Umbilical cord (tissue), 2 donors: ENCODE measurements at places on chromosomes 4 and X. TPM values are rescaled to one million over a fixed set of nuclear protein-coding genes. Genes with fewer than 3 reads are reported as not detected.

Gene SOWAHB
- total RNA-seq: 7.2 TPM

Gene RTL5
- 5.1 TPM for total RNA-seq

Gene ITGB1BP2
- total RNA-seq: 33.2 TPM

Gene LUZP4
- 5.1 TPM for total RNA-seq

Gene PGAM4
- total RNA-seq: not detected

Gene POU4F2
- 5.3 TPM for total RNA-seq

Gene NPY2R
- 1.4 TPM for total RNA-seq

Gene RAB41
- not detected for total RNA-seq

Gene PIM2
- 7.9 TPM for total RNA-seq

Gene CDS1
- total RNA-seq: 1.7 TPM

Gene ADAM29
- 6.3 TPM for total RNA-seq

DNA sequence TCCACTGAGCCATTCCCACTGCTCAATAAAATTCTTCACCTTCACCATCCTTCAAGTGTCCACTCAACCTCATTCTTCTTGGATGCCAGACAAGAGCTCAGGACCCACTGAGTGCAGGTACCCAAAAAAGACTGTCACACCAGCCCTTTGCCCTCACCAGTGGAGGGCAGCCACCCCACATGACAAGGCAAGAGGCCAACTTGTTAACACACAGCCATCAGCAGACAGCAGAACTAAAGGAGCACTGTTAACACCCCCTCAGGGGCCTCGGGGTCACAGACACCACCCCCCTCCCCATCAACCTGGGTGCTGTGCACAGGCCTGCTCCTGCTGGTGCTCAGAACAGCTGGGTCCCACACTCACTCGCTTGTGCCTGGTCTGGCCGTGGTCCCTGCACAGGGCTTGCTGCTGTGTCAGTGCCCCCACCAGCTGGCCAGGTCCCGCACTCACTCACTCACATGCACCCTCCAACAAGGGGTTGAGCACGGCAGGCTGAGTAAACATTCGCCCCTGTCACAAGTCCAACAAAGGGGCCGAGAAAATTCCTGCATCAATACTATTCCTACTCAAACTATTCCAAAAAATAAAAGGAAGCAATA is 54.1 kb downstream of the ATRX start:
- DNase-seq: no peak

DNA sequence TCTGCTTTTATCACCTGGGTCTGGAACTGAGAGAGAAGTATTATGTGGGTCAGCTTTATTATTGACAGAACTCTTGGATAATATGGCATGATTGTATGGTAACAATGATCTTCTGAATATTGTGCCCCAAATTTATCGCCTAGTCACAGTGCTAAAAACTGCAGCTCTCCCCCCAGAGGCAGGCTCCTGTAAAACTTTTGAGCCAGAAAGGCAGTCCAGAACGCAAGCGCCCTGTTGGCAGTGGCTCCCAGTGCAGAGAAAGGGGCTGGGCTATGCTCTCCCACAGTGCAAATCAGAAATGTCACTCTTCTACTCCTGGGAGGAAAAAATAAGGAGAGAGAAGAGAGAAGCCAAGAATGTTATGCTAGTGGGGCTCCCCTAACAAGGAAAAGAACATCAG is 50.5 kb downstream of the HELT start:
- DNase-seq: no peak

GRCh38 chr4:118826723-118827444 is 9.0 kb downstream of the SEC24D start:
- DNase-seq: no peak

DNA sequence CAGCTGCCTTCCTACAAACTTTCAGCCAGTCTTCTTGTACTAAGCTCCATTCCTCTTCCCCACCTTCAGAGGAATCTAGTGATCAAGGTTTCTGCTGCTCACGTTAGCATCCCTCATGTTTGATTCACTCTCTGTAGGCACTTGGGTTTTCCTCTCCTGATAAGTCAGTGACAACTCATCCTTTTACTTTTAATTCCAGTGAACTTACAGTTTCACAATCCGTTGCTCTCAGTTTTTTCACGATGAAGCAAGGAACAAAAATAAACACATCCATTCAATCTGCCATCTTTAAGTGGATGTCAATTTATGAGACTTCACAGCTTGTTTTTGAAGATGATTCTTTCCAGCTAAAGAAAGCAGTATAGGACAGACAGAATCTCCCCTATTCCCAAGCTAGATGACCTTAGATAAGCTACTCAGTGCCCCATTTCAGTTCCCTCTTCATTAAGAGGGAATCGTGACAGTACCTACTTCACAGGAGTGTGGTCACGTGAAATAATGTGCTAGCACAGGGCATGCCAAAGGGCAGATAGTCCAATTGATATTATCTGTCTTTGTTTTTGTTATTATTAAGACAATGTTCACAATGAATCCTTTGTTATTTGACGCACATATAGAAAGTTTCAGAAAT is 234.3 kb downstream of the PALLD start:
- DNase-seq: no peak

GRCh38 chr4:142563682-142564291 is 282.3 kb downstream of the INPP4B start:
- no peak for DNase-seq

DNA sequence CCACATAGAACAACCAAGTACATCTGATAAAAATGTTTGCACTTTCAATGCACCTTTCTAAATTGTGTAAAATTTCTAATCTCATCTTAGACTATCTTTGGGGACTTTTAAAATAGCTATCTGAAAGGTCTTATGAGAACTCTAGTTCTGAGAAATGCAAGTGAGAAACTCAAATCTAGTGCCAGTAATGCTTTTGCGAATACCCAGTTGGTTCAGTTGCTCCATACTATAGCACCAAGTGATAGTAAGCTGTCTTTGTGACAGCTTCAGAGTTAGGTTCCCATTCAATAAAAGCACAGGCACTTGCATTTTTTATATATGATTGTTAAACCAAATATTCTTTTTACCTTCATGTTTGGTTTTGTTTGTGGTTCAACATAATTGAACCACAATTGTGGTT is 4.5 kb upstream of the ITM2A start:
- no peak for DNase-seq

DNA sequence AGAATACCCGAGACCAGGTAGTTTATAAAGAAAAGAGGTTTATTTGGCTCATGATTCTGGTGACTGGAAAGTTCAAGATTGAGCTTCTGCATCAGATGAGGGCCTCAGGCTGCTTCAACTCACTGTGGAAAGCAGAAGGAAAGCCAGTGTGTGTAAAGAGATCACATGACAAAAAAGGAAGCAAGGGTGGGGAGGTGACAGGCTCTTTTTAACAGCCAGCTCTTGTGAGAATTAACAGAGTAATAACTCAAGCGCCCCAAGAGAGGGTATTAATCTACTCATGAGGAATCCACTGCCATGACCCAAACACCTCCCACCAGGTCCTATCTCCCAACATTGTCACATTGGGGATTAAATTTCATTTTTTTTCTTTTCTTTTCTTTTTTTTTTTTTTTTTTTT is 6.3 kb upstream of the YIPF6 start:
- DNase-seq: no peak

GRCh38 chrX:73765776-73766430 is 202.9 kb downstream of the CHIC1 start:
- no peak for DNase-seq

DNA sequence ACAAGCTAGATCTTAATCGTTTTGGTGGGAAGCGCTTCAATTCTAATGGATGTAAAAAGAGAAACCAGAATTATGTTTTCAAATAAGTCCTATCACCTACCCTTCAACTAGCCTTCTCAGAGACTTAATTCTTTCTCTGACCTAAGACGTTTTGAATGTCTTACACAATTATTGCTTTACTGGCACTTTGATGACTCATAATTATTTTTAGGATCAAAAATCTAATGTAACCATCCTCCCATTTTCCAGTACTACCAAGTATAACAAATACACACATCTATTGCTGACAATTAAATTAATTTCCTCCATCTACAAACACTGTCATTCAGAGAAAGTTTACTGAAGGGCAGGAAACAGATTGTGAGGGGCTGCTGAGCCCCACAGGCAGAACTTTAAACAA is 108.6 kb downstream of the PPP3CA start:
- DNase-seq: no peak

DNA sequence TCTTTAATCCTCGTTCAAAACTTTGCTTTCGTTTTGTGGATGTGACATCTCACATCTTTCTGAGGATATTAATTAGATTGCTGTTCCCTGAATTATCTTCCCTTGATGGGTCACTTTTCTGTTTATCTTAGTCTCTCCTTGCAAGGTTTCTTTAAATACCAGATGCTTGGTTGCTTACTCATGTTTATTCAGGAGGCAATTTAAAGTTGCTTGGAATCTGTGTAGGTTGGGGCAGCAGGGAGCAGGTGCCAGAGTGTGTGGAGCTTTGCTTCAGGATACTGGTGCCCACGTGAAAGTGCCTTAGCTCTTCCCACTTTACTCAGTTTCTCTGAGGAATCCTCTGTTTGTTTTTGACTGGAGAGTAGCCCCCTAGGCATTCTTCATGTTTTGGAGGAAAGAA is 24.0 kb downstream of the ANAPC4 start:
- DNase-seq: no peak

- no peak for DNase-seq
Observed at GRCh38 chr4:1459722-1460511, 53.7 kb upstream of the NKX1-1 start.

DNA sequence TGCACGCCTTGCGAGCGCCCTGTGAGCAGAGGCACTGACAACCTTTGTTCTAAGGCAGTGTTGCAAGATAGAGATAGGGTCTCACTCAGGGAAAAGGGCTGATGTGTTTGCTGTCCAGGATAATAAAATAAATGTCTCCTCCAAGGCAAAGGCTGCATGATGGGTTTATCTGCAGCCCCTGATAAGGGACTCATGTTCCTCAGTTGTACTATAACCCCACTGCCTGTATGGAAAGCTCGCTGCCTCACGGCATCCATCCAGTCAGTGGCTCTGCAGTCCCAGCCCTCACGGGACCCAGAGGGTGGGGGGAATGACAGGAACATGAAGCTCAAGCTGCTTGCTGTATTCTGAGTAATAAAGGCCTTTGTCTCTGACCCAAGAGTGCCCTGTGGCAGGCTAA is 22.6 kb downstream of the BCLAF3 start:
- DNase-seq: no peak

DNA sequence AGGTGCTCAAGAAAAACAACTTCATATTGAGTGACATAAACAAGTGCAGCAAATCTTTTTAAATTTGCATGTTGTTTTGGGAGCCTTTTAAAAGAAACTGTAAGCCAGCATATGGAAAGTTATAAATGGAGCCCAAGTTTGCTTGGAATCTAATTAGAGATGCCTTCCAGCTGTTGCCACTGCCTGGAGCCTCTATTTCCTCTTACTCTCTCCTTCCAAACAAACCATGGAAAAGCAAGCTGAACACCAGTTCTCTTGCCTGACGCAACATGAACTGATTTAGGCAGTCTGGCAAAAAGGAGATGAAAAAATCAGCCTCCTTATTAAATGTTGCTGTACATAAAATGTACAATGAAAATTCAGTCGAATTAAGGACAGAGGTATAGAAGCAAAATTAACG is 21.5 kb downstream of the ARSJ start:
- DNase-seq: no peak

- DNase-seq: peak; percentile 84
Observed at GRCh38 chr4:183905081-183905592, at the start of gene STOX2. TSS of gene STOX2 (plus strand) at chr4:183905307. CDS start at chr4:183906791, 1,484 bp downstream.

DNA sequence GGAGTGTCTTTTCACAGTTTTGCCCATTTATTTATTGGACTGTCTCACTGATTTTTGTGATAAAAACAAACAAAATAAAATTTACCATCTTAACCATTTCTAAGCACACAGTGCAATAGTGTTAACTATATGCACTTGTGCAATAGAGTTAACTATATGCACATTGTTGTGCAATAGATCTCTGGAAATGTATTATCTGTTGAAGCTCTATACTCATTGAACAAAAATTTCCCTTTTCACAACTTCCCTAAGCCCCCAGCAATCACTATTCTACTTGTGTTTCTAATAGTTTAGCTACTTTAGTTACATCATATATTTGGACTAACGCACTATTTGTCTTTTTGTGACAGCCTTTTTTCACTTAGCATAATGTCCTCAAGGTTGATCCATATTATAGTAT is 59.7 kb upstream of the BEX4 start:
- no peak for DNase-seq

DNA sequence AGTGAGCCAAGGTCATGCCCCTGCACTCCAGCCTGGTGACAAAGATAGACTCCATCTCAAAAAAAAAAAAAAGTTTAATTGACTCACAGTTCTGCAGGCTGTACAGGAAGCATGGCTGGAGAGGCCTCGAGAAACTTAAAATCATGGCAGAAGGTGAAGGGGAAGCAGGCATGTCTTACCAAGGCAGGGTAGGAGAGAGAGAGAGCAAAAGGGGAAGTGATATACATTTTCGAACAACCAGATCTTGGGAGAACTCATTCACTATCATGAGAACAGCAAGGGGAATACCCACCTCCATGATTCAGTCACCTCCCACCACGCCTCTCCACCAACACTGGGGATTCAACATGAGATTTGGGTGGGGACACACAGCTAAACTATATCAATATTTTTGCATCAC is 315.2 kb upstream of the HTR2C start:
- DNase-seq: no peak

DNA sequence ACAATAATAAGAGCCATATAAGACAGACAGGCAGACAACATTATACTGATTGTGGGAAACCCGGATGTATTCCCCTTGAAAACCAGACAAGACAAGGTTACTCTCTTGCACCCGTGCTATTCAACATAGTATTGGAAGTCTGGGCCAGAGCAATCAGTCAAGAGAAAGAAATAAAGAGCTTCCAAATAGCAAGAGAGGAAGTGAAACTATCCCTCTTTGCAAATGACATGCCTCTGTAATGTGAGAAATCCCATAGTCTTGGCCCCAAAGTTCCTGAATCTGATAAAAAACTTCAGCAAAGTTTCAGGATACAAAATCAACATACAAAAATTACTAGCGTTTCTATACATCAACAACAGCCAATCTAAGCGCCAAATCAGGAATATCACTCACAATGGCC is 102.1 kb downstream of the DCAF12L2 start:
- DNase-seq: no peak

GRCh38 chr4:127586922-127587571 is 45.7 kb upstream of the INTU start:
- peak; percentile 22 for DNase-seq

GRCh38 chrX:75131973-75132627 is 24.0 kb downstream of the ABCB7 start:
- no peak for DNase-seq

GRCh38 chr4:154416190-154416547 is 75.4 kb downstream of the DCHS2 start:
- peak; percentile 50 for DNase-seq

- no peak for DNase-seq
Observed at GRCh38 chr4:168835880-168836454, 174.1 kb downstream of the CBR4 start.

DNA sequence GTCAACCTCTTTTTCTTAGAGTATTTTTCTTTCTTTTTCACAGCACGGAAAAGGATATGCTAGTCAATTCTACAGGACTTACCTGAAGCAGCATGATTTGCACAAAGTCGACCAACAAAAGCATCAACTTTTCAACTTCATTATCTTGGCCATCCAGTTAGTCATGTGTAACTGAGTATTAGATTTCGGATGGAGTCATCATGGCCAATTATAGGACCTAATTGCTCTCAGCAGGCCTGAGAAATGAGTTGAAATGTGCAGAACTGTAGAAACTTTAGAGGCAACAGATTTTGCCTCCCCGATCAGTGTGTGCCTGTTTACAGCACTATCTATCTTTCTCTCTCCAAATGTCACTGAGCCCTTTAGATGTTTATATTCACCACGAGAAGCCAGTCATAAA is 41.0 kb downstream of the PCDH10 start:
- no peak for DNase-seq

- DNase-seq: no peak
Observed at GRCh38 chr4:100609810-100610209, 92.0 kb upstream of the EMCN start.
